Nucleus accumbens (tissue), 56 donors: ENCODE measurements at places on chromosomes 1 and 21.

GRCh38 chr1:145828367-145829026, 4.5 kb downstream of the POLR3C start:
- DNase-seq, result no peak

DNA sequence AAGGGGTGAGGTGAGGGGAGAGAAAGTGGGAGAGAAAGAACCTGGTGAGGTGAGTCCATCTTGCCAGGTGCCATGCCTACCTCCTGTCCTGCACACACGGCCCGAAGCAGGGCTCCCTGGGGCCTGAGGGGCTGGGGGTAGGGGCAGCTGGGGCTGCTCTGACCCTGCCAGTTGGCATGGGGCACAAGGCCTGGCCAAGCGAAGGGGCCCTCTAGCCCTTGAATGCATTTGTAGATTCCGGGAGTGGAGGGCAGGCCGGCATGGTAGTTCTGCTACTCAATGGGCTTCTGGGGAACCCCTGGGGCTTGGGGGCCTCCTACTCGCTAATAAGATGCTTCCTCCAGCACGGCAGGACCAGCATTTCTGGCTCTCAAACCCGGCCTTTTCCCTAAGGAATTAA, 3.6 kb upstream of the PRDM16 start:
- DNase-seq, result no peak

DNA sequence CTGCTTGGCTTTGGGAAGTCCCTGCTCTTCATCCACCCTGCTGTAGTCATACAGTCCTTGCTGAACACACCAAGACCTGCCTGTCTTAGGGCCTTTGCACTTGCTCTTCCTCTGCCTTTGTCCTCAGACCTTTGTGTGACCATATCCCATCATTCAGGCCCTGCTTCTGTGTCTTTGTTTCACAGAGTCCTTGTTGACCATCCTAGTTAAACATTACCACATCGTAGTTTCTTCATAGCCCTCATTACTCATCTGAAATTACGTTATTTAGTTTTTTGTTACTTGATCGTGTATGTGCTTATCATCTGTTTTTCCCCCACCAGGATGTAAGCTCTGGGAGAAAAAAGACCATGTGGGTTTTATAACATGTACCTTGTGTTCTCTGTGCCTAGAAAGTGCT, 18.3 kb upstream of the SPRR5 start:
- no peak for DNase-seq

- no peak for DNase-seq
Observed at GRCh38 chr21:36099000-36099399, 29.2 kb downstream of the CBR1 start.

- DNase-seq, result no peak
Observed at GRCh38 chr21:46115441-46116188, 17.7 kb downstream of the COL6A2 start.

GRCh38 chr1:29900104-29900679, 663.9 kb downstream of the PTPRU start:
- DNase-seq, result no peak

- DNase-seq, result no peak
Observed at GRCh38 chr1:84247425-84248220, 53.9 kb upstream of the SAMD13 start.

GRCh38 chr1:8862528-8862927, 16.0 kb downstream of the ENO1 start:
- no peak for DNase-seq

GRCh38 chr1:208934933-208935332, 648.6 kb upstream of the CAMK1G start:
- no peak for DNase-seq

DNA sequence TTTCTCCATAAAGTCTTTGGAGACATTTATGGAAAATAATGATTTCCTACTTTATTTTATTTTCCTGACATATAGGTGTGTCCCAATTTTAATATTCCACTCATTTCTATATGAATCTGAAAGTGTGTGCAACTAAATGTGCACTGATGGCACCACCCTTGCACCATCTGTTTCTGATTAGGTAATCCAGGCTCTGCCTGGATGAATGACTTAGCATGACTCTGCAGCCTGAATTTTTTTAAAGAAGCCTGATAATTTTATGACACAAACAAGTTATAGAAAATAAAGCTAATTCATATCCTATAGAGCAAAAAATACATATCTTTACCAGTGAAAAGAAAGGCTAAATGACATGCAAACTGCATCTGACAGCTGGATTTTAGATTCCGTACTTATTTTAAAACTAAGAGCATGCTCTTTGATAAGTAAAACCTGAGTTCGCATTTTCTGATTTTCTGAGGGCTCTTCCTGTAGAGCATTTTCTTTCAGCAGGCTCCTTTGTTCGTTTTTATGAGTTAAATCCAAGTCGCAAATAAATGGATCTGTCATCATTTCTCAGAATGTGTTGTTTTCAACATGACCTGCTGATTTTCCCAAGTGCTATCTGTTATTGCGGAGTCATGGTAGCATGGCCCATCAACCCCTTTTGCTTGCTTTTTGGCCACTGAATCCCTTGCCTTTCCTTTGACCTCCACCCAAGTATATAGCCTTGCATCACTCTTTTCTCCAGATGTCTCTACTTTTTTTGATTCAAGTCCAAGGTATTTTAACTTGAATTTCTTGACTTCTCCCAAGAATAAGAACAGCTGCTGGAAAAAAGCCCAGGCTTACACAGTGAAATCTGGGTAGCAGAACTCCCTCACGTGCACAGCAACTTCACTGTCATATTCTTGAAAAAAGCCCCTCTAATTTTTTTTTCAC, 52.8 kb upstream of the LYPLAL1 start:
- DNase-seq, result no peak

- no peak for DNase-seq
Observed at GRCh38 chr21:46320331-46320801, 3.3 kb downstream of the C21orf58 start.

GRCh38 chr1:30525631-30525970, 197.8 kb downstream of the MATN1 start:
- no peak for DNase-seq

GRCh38 chr1:28449904-28450303, 55.9 kb upstream of the RCC1 start:
- no peak for DNase-seq

DNA sequence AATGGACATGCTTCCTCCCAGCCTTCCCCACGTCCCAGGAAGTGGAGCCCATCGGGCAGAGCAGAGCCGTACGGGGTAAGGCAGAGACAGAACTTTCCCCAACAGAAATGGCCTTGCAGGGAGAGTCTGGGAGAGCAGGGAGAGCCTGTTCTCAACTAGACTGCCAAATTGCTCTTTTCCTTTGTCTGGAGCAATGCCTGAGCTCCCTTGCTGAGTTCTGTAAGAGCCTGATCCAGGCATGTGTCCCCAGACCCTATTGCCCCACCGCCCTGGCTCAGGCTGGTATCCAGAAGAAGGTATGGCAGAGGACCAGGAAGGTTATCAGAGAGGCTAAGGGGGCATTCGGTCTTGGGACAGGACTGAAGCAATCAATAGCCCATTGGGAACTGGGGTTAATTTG, 79.9 kb downstream of the TMEM53 start:
- no peak for DNase-seq

- no peak for DNase-seq
Observed at GRCh38 chr1:156703741-156704140, 1.6 kb downstream of the CRABP2 start.

DNA sequence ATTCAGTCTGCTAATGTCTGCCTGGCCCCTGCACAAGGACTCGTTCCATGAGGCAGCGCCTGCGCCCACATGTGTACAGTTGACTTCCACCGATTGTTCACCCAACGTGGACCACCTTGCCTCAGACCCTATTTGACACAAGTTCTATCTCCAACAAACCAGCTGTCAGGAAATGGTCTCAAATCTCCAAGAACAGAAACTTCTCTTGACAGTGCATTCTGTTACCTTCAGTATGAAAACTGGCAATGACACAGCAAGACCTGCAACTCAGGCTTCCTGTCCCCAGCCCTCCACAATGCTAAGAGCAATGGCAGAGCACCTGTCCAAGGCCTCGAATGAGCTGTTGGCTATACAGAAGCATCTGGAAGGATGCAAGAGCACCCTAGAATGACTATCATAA, 102.3 kb upstream of the CLDN14 start:
- no peak for DNase-seq

- DNase-seq, result no peak
Observed at GRCh38 chr21:26798856-26799751, 46.1 kb downstream of the ADAMTS1 start.

GRCh38 chr1:52235646-52236045, 93.8 kb downstream of the ZFYVE9 start:
- no peak for DNase-seq

DNA sequence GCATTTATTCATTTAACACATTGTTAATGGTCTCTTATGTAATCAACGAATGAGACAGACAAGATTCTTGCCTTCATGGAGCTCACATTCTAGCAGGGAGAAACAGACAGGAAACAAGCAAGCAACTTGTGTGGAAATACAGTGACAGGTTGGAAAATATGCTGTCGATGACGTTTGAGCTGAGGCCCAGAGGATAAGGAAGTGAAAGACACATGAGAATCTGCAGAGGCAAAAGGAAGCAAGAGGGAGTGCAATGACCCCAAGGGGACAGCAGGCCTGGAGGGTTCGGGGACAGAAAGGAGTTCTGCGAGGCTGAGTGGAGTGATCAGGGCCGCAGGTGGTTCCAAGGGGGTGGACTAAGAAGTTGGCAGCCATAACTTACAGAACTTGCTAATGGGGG, 60.6 kb upstream of the AKT3 start:
- DNase-seq, result no peak

DNA sequence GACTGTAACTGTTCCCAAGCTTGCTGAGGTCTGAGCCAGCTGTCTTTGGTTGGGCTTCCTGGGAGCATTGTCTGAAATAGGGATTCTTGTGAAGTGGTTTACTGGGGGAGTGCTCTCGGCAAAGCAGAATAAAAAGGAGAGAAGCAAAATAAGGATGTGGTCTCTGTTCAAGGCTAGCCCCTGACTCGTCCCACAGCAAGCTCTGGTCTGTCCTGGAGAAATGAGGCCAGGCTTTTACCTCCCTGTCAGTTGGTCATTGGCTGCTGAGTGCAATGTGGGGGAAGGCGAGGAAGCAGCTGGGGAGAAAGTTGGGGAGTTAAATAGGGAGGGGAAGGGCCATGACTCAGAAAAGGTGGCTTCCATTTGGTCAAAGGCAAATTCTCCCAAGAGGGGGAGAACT, 303.9 kb upstream of the DUSP10 start:
- no peak for DNase-seq

- DNase-seq, result no peak
Observed at GRCh38 chr1:113074237-113074636, 1.2 kb downstream of the LRIG2 start.

DNA sequence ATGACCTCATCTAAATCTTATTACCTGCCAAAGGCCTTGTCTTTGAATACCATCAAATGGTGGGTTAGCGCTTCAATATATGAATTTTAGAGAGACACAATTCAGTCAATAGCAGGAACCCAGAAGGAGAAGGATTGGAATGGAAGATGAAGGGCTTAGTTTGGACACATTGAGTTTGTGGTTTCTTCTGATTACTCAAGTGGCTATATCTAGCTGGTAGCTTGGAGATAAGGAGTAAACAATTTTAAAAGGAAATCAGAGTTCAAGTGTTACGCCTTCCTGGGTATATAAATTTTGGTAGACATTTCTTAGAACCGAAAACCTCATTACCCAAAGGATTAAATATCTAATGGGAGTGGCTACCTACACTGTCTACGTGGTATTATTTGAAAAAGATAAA, 80.2 kb downstream of the RGS2 start:
- DNase-seq, result no peak

- DNase-seq, result no peak
Observed at GRCh38 chr1:94527447-94528031, 14.0 kb downstream of the F3 start.

DNA sequence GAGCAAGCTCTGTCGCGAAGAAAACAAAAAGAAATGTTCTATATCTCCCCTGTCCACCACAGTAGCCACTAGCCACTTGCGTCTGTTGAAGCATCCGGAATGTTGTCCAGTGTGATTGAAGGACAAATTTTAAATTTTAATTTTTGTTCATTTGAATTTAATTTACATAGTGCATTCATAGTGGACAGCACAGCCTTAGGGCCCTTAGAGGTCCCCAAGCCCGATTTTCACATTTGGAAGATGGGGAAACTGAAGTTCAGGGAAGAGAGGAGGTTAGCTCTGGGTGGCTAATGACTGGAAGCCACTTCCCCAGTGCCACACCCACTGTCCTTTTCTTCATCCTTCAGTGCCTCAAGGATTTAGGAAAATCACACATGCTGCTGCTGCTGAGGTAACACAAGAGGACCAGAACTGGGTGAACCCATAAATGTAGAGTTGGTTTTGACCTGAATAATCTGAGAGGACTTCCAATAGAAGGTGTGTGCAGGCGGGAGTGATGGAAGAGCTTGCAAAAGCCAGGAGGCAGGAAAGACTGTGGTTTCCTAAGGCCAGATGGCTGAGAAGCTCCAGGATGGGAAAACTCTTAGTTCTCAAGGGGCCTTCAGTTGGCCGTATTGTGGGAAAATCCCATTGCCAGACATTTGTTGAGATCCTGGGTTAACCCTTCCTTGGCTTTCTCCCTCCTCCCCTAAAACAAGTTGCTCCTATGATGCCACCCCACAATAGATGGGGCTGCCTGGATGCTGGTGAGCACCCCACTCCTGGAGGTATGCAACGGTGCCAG, 49.5 kb downstream of the TRIM11 start:
- no peak for DNase-seq

GRCh38 chr1:206482611-206483010, 12.3 kb downstream of the IKBKE start:
- DNase-seq, result no peak

DNA sequence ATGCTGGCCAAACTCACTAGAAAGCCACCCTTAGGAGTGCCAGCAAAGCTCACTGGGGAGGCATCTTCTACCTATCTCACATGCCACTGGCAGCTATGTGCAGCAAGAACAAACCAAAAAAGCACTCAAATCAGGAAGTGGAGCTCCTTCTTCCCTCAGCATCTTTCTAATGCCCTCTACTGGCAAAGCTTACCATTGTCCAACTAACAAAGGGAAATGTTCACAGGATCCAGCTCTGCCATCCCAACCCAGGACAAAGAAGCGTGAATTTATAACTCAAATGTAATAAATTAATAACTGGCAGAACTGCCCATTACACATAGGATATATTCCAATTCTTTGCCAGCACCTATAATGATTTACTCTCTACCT, 38.9 kb downstream of the LEPR start:
- DNase-seq, result peak; percentile 2

DNA sequence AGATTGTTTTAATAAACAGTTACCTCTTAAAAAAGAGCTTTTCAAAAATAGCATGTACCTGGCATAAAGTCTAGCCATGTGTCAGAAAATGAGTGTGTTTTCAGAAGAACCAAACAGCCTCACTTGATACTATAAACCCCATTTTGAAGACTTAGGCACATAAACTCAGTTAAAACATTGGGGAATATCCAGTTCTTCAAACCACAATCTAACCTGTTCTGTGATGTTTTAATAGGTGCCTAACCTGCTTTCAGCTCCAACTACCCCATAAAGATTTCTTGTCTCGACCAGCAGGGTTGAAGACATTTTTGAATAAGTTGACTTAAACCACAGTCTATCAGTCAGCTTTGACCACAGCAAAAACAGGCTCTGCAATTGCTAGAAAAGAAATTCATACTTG, 41.3 kb downstream of the NRDC start:
- no peak for DNase-seq

GRCh38 chr1:185152187-185152767, 4.5 kb downstream of the TRMT1L start:
- DNase-seq, result no peak

GRCh38 chr21:46323227-46323709, 402 bp downstream of the C21orf58 start:
- no peak for DNase-seq
